ENCODE measurements at places on chromosomes 5 and 9.

DNA sequence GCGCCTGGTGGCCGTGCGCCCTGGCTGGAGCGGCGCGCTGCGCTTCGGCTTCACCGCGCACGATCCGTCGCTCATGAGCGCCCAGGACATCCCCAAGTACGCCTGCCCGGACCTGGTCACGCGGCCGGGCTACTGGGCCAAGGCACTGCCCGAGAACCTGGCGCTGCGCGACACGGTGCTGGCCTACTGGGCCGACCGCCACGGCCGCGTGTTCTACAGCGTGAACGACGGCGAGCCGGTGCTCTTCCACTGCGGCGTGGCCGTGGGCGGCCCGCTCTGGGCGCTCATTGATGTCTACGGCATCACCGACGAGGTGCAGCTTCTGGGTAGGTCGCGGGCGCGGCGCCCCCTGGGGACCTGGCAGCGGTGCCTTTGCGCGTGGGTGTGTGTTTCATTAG lies 28.9 kb downstream of the NEURL1B start:
- DNase-seq = no peak

GRCh38 chr5:37715992-37716391 lies 123.8 kb downstream of the GDNF start:
- no peak for DNase-seq

GRCh38 chr5:137734331-137734730 lies 1.6 kb downstream of the KLHL3 start:
- no peak for DNase-seq

DNA sequence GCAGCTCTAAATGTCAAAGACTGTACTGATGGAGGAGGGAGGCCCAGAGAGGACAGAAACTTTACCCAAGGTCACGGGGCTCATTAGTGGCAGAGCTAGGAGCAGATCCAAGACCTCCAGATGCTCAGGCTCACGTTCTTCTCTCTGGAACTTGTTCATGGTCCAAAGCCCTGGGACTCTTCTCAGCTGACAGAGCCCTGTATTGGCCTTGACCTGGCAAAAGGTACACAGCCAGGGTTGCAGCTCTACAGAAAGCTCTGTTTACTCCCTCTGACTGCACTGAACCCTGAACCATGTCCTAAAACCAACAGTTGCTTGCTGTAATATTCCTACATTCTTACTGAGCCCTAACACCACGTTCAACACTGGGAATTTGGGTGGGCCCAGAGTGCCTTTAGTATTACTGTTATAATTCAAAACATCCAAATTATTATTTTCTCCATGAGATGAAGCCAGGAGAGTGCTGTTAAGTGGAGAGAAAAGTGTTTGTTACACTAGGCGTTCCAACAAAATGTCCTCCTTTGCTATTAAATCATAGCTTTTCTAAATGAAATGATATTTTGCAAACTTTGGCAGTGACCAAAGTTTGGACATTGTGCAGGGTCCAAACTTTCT lies 602.4 kb upstream of the CLINT1 start:
- no peak for DNase-seq
